Stimulated activated CD4-positive, alpha-beta T cell treated with anti-CD3 and anti-CD28 coated beads, Interleukin-1b, Interleukin-23, amount 100 ng/mL, for 1 hour (primary cell): ENCODE measurements at places on chromosomes 5 and 9.

GRCh38 chr9:5499889-5500398, 10.4 kb upstream of the PDCD1LG2 start:
- no peak for DNase-seq

GRCh38 chr9:71145179-71145578, 23.8 kb upstream of the TRPM3 start:
- no peak for DNase-seq

DNA sequence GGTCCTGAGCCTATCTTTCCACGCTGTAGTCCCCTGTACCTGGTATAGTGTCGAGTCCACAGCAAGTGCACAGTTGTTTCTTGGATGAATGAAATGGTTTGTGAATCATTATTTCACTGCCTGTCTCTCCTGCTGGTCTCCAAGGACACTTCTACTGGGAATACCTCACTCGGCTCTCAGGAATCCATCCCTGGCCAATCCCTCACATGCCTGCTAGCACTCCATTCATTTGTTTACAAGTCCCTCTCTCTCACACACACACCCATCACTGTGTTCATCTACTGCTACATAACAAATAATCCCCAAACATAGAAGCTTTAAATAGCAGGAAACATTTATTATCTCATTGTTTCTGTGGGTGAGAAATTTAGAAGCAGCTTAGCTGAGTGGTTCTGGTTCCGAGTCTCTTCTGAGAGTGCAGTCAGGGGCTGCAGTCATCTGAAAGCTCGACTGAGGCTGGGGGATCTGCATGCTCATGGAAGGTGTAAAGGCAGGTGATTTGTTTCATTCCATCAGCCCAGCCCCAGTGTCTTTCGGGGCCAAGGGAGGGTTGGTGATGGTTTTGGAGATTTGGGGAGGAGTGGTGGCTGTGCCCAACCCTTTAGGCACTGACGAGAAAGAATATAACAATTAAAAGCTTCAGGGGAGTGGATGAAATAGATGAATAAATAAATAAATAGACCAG, 132.7 kb upstream of the IER5L start:
- DNase-seq: no peak

GRCh38 chr5:135501965-135502364, 33.8 kb downstream of the NEUROG1 start:
- no peak for DNase-seq

DNA sequence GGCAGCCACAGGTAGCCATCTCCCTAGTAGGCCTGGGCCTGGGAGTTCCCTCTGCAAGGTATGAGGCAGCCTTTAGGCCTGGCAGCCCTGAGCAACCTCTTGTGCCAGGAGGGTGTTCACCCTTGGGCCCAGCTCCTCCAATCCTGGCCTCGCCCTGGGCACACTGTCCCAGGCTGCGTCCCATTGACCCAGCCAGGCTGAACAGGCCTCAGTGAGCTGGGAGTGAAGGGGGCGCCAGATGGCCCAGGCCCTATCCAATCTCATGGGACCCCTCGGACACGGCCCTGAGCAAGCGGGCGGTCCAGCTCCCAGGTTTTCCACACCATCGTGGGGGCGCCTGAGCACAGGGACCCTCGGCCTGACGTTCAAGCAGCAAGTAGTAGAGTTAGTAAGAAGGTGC, 14.5 kb downstream of the SH3GLB2 start:
- no peak for DNase-seq

DNA sequence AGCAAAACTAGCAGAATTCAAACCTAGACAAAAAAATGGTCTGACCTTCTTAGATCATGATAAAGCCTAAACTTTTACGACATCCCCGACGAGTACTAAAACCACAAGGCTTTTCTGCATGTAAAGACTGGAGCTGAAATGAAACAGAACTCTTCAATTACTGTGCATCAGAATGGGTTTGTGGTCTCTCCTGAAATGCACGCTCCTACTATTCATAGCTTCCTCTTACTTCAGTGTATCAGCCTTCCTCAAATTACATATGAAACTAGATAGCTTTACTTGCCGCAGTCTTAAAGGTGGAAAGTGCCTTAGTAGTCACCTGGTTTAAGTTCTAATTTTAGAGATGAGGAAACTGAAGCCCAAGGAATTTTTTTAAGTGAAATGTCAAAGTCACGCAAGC, 24.6 kb upstream of the MED10 start:
- DNase-seq: no peak

GRCh38 chr5:175478384-175479124, at the start of gene SFXN1:
Gene SFXN1, plus strand, starts transcription at chr5:175478560. Its CDS starts 13,544 bp downstream, at chr5:175492104.
- DNase-seq: peak; percentile 43

DNA sequence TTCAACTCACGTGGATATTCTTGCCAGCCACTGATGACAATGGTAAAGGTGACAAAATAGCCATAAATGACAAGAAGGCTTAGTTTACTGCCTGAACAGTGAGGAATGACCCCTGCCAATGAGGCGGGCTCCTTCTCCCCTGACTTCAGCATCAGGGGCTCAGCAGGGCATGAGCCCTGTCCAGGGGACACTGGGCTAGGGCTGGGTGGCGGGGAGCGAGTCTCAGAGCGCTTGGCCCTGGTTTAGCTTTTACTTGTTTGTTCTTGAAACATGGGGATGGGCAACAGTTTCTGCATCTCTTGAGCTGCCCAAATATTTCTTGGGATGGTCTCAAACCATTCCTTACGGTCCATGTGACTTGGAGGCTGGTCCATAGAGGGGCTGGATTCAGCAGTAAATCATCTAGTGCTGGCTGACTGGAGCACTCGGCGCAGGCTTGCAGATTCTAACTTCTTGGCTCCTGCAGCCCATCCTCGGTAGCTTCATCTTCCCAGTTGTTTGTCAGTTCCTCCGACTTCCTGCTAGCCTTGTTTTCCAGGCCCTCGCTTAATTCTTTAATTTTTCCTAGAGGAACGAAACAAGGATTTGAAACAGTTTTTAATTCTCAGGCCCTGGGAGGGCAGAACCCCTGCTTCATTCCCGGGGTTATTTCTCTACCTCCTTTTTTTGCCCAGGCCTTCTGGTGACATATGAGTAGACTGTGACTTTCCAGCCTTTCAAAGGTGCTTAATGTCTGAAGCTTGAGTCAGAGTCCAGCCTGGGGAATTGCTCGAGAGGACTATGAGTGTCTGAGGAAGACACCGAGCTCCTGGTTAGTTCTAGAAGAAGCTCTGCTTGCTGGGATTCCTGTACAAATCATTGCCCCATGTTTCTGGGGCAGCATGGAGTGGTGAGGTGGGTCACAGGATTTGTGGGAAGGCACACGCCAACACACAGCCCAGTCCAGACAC, 4.5 kb upstream of the HMCN2 start:
- DNase-seq: no peak

DNA sequence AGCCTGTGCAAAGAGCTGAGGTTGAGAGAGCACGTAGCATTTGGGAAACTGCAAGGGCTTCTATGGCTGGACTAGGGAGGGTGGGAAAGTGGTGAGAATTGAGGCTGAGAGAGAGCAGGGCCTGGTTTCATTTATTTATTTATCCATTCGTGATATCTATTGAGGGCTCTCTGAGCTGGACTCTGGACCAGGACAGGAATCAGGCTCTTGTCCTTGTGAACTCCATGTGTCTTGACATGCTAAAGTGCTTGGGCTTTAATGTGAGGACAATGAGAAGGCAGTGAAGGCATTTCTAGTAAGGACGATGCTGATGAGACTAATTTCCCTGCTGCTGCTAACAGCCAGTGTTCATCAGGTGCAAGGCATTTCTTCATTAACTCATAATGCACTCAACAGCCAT, 95.9 kb upstream of the KLF4 start:
- no peak for DNase-seq

DNA sequence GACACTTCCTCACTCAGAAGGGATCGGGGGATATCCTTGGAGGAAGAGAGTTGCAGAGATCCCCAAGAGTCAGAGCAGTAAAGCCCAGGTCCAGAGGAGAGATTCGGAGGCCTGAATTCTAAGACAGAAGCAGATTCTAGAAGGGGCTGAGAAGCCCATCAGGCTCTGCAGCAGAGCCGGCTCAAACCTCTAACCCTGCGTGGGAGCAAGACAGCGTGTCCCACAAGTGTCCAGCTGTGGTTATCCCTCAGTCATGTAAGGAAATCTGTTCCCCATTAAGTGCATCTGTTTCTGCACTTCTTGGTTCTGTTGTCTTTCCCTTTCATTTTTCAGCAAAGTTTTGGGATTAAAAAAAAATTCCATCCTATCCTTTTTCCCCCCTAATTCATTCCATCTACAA, 4.8 kb upstream of the DIAPH1 start:
- no peak for DNase-seq
